ENCODE measurements at places on chromosomes 6 and 20.

DNA sequence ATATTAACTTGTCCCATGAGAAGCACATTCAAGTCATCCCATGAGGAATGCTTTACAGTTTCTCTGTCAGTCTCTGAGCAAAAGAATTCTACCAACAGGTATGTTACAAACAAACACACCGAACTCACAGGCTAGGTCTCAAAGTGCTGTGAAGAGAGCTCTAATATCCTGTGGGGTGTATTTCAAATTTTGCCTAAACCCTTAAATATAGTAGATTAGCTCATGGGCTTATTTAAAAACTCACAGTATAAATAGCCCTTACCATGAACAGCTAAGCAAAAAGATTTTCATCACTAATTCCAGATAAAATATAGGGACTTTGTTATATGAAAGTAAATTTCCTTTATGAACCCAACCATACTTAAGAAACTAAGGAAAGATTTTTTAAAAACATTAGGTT lies 77.8 kb downstream of the FILIP1 start:
- no peak for DNase-seq

DNA sequence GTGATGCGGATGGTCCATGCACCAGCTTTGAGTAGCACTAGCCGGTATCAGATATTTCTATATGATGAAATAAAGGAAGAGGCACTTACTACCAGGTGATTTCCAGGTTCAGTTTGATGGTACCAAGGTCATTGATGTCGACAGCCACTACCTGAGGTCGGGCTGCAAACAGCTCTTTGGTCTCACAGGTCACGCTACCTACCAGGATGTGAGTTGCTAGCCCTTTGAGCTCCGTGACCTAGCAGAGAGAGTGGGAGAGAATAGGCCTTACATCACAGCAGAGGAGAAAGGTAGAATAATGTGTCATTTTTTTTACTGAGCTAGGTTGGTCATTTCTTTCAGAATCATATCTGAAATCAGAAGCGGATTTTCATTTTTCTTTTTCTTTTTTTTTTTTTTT lies 51.0 kb upstream of the ARMH2 start:
- no peak for DNase-seq

GRCh38 chr6:154705471-154706113 lies 27.6 kb upstream of the SCAF8 start:
- no peak for DNase-seq

- DNase-seq, result no peak
These were observed 134.9 kb downstream of the MMUT start for GRCh38 chr6:49328051-49328744.

DNA sequence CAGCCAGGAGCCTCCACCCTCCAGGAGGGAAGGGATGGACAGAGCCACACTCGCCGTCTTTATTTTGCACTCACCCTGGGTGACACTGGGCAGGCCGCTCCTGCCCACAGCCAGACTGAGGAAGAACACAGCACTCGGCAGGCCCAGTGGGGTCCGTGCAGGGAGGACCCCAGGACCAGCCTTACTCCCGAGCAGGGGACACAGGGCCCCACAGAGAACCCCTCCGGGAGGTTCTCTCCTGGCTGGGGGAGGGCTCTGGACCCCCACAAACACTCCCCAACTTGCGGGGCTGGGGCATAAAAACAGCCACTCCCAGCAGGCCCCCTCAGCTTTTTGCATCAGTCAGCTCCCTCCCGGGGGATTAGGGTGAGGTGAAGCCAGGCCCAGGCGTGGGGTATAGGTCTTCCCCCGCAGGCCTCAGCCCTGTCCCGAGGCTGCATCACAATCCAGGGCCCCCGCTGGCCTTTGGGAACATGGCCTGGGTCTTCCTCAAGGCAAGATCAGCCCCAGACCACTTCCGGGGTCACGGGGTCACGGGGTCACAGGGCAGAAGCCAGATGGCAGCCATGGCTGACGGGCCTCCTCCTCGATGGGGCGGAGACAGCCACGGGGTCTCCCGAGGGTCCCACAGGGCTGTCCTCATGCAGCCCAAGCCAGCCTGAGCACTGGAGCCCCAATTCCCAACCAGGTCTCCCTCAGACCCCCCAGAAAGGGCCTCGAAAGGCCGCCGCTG lies 3.2 kb downstream of the TNFRSF6B start:
- no peak for DNase-seq

DNA sequence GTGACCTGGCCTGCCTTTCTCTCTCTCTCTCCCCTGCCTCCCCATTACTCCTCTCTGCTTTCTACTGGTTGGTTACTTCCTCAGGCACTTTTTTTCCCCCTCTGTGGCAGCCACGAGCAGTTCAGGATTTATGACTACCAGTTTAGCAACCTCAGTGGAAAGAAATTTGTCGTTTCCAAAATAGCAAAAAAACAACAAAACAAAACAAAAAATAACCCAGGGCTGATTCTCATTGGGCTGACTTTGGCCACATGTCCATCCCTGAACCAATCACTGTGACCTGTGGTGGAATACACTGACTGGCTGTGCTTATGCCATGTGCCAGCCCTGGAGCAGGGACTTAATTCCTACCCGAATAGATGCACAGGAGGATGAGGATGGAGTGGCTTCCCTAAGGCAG lies 137.4 kb downstream of the TFAP2C start:
- no peak for DNase-seq

DNA sequence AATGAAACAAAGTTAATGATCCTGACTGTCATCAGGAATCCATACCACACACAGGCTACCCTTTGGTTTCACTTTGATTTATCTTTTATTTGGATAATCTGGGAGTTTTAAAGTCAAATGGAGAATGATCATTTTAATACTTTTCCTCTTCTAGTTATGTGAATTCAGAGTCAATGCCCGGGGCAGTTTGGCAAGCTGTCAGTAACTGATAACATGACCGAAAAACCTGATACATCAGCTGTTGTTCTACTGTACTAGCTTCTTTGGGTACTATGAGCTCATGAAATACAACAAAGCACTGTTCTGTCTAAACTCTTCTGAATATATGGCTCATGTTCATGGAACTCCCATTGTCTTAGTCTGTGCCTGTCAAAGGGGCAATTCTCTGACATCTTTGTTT lies 30.2 kb downstream of the KLHL31 start:
- DNase-seq, result no peak

- no peak for DNase-seq
These were observed 111.6 kb downstream of the BFSP1 start for GRCh38 chr20:17419479-17420041.

- DNase-seq, result no peak
These were observed 27.0 kb upstream of the FRMD1 start for GRCh38 chr6:168105813-168106632.

DNA sequence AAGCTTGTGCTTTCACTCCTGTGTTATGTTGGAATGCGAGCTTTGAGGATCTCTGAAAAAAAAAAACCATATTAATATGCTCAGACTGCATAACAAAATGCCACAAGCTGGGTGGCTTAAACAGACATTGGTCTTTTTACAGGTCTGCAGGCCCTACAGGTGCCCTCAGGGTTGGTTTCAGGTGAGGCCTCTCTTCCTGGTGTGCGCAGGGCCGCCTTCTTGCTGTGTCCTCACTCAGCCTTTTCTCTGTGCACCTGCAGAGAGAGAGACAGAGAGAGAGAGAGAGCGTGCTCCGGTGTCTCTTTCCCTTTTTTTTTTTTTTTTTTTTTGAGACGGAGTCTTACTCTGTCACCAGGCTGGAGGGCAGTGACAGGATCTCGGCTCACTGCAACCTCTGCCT lies 114.1 kb upstream of the SNX9 start:
- no peak for DNase-seq

- DNase-seq, result no peak
These were observed 9.5 kb downstream of the PHACTR3 start for GRCh38 chr20:59613861-59614260.

GRCh38 chr6:158230967-158231550 lies 62.9 kb downstream of the GTF2H5 start:
- DNase-seq, result no peak

DNA sequence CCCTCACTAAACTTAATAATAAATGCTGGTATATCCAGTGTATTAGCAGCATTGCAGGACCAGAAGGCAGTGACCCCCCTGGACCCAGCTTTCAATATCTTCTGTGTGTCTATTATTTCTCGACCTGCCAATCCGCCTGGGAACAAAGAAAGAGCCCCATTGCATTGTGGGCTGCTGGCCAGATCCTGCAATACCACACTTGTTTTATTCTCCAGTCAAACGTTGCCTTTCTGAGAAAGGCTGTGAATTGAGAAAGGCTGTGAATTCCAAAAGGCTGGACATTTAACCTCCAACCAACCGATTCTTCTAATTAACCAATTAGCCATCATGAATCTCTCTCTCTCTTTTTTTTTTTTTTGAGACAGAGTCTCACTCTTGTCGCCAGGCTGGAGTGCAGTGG lies 1.5 kb upstream of the MTO1 start:
- no peak for DNase-seq

- no peak for DNase-seq
These were observed 23.5 kb downstream of the COL20A1 start for GRCh38 chr20:63316502-63316921.

GRCh38 chr6:160755165-160755564 lies 53.1 kb downstream of the PLG start:
- no peak for DNase-seq

DNA sequence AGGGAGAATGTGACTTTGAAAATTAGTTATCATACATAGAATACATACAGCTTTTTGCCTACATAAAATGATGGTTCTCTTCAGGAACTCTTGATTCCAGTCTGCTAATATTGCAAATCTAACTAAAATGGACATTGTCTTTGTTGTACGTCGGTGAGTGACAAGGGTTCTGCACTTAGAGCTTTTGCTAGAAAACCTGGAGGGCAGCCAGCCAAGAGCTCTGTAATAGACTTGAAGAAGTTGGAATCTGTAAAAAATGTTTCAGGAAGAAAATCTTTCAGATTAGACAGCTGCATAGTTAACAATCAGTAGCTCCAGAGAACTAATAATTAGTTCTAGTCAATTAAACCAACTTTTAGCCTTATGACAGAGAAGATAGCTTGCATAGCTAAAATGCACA lies 138.3 kb downstream of the FLRT3 start:
- no peak for DNase-seq

DNA sequence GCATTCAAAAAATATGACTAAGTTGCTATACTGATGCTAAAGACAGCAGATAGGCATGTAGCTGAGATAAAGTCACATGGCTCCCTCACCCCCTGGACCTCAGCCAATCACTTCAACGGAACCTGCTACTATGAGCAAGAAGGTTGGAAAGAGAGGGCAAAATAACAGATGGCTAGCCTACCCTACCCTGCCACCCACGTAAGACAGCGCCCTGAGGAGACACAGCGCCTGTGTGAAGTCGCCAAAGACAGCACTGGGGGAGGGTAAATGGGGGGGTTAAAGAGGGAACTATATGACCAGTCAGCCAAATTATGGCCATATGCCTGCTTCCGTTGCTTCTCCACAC lies 163.2 kb downstream of the RALGAPA2 start:
- DNase-seq, result no peak

DNA sequence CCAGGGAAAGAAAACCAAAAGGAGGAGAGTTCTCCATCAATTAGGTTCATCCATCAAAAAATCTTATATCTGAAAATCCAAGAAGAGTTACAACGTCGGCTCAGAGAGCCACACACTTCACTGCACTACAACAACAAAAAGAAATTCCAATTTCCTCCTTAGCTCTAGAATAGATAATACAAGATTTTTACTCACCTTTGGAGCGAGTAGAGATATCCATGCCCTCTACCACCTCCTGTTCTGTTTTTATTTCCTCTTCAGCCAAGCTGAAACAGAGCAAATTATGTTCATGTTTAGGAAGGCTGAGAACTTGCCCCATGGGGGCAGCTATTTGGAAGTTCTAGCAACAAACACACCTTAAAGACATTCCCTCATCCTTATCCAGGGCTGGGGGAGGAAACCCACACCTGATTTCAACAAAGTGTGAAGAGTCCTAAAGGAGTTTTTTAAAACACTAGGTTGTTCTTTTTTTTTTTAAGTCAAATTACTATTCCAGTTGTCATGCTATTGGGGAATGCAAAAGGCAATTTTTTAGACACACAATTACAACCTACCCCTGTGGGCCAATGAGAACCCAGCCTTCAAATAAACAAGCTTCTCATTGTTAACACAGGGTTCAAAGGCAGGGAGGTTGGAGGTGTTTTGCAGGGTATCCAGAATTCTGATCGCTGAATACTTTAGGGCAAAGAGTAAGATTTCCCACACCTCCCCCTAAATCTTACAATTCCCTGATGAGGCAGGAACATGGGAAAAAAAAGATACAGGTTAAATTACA lies 8.7 kb downstream of the ZMYND8 start:
- DNase-seq, result no peak

DNA sequence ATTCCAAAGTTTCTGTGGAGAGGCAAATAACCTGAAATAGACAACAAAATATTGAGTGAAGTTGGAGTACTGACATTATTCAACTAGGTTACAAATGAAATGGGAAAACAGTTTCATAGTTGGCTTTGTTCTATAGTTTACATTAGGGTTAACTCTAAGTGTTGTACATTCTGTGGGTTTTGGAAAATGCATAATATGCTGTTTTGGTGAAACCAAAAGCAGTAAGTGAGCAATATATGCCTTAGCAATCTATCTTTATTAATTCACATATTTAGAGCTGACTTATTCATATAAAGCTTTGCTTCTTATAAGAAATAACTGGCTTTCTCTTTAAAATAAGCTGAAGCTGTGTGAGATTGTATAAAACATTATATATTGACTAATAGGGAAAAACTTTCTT lies 157.5 kb upstream of the AHI1 start:
- DNase-seq, result no peak

DNA sequence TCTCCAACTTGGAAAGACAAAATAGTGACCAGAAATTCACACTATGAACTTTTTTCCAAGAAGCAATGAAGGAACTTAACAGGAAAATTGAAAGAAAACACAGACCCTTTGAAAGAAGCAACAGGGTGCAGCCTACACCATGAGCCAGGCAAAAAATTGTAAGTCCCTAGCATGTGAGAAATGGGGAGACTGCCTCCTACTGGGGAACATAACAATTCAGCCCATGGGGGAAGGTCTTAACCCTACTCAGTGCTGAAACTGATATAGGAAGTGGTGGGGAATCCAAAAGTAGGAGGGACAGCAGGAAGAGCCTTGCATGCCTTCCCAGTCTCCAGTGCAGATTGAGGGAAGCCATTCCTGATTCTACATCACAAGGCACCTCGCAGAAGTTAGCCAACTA lies 235.1 kb upstream of the UFL1 start:
- no peak for DNase-seq

- DNase-seq, result no peak
These were observed 16.7 kb downstream of the NEDD9 start for GRCh38 chr6:11215773-11216172.
